ENCODE measurements at places on chromosomes 3 and 15.

DNA sequence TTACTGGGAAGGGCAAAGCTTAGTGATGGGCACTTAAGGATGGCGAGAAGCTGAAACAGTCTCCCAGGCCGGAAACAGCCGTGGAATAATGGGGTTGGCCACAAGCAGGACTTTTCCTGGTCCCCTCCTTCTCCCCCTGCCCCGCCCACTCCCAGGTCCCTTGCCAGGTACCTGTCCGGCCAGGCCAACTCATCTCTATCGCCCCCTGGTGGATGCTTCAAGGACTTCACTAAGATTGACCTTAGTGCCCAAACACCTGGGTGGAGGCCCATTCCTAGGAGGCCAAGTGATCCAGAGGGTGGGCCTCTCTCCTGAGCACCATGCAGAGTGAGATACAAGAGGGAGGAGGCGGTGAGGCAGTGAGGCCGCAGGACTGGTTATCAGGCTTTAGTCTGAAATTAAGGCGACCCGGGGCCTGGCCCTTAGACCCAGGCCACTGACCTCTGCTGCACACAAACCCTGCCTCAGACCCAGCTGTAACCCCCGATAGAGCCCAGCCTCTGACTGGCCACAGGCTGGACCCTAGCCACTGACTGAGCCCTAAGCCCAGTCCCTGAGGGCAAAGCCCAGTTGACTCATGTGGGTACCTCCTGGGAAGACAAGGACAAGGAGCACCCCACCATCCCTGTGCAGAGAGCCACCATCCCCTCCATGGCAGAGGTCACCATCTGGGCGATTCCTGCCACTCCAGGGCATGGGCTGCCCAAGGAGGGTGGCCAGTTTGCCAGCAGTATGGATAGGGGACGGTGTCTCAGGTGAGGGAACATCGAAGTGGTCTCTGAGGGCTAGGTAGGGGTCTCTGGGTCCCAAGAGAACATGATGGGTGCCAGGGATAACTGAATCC lies 37.6 kb downstream of the VIPR1 start:
- DNase-seq = no peak

- no peak for DNase-seq
Observed at GRCh38 chr3:72510247-72510646, 338.0 kb downstream of the SHQ1 start.

- DNase-seq = no peak
Observed at GRCh38 chr3:73687106-73688004, 62.6 kb upstream of the PDZRN3 start.

GRCh38 chr3:134078169-134078831 lies 48.6 kb upstream of the SLCO2A1 start:
- DNase-seq = no peak

GRCh38 chr3:40336101-40336500 lies 26.6 kb downstream of the EIF1B start:
- DNase-seq = no peak

DNA sequence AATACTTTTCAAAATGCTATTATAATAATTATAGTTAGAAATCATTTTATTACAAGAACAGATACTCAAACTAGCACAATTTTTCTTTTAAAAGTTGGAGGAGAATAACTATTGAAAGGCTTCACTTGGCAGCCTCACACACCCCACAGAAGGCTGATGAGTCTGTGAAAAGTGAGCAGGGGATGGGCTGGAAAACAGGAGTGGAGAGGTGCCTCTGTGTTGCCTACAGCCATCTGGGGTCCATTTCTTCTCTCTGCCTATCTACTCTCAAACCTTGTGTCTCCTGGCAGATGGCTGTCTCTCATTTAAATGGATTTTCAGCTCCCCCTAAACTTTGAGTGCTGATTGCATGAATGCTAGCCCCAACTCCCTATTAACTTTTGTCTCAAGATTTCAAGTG lies 230.8 kb downstream of the CLSTN2 start:
- DNase-seq = no peak

GRCh38 chr15:66789029-66790025 lies 87.3 kb downstream of the SMAD6 start:
- no peak for DNase-seq

GRCh38 chr3:101643861-101644613 lies 32.9 kb downstream of the ZBTB11 start:
- DNase-seq = no peak

DNA sequence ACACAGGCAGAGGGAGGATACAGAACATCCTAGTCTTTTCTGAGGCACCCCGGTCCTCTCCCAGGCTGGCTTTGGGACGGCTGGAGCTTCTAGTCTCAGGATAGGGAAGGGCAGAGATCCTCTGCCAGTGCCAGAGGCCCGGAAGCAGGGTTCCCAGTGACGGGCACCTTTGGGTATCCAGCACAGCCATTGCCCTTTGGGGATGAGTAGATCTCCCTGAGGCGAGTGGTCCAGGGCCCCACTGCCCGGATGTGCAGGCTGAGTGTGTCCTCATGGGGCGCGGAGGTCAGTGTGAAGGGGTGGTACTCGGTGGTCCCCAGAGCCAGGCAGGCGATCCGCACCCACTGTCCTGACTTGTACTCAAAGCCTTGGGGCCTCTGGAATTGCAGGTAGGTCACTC lies 18.3 kb downstream of the DUOX2 start:
- no peak for DNase-seq

DNA sequence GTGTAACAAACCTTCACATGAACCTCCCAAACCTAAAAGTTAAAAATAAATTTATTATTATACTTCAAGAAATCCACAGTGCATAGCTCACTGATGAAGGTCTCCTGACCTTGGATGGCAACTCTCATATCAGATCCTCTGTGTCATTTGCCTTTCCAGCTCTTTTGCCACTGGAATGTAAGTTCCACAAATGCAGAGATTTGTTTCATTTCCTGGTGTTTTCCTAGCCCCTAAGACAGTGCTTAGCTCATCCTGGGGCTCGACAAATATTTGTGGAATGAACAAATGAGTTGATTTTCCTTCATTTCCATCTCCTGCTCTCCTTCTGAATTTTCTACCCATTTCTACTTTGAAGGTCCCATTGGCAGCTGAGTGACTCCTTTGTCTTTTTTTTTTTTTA lies 56.0 kb downstream of the FRMD4B start:
- DNase-seq = no peak

- DNase-seq = no peak
Observed at GRCh38 chr3:69299344-69299743, 86.5 kb downstream of the FRMD4B start.

- no peak for DNase-seq
Observed at GRCh38 chr3:69562020-69562419, 176.1 kb upstream of the FRMD4B start.

GRCh38 chr3:14846226-14846880 lies 27.6 kb downstream of the FGD5 start:
- DNase-seq = no peak

GRCh38 chr3:4772171-4772804 lies 206.9 kb upstream of the BHLHE40 start:
- no peak for DNase-seq

- DNase-seq = no peak
Observed at GRCh38 chr15:71433402-71433801, 318.1 kb downstream of the THSD4 start.

DNA sequence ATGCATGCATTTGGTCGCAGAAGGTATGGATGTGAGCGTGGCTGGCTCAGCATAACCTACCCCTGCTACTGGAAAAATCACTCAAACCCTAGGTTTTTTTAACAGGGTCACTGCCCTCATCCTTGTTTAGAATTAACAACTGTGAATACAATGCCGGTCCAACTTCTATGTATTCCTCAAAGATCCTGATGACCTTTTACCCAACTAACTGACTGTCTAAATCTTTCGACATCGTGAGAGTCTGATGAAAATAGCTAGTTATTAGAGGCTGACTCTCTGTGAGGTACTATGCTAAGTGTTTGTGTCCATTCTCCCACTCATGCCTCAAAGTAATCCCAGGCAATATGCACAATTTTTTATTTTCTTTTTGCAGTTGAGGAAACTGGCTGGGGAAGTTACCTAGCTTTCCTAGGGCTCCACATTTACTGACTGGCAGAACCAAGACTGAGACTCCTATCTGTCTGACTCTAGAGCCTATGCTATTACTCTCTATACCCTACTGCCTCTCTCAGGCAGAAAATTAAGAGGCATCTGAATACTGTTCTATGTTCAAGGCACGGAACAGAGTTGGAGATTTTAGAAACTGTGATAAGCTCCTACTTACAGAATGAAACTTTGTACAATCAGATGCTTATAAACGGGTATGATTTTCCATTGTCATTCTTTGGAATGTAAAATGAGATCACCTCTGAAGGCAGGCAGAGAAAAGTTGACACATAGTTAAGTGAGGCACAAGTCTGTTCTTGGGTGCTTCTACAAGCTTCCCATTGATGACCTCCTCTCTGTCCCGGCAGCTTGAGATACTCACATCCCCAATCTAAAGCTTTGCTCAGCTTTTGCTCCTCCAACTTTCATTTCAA lies 56.4 kb downstream of the FILIP1L start:
- no peak for DNase-seq

- no peak for DNase-seq
Observed at GRCh38 chr15:67033571-67034044, 31.8 kb upstream of the SMAD3 start.

GRCh38 chr15:23074684-23075083 lies 35.3 kb upstream of the TUBGCP5 start:
- DNase-seq = no peak

- no peak for DNase-seq
Observed at GRCh38 chr3:144963810-144964209, 992.2 kb downstream of the DIPK2A start.

GRCh38 chr3:43243590-43244587 lies 42.5 kb upstream of the SNRK start:
- no peak for DNase-seq

DNA sequence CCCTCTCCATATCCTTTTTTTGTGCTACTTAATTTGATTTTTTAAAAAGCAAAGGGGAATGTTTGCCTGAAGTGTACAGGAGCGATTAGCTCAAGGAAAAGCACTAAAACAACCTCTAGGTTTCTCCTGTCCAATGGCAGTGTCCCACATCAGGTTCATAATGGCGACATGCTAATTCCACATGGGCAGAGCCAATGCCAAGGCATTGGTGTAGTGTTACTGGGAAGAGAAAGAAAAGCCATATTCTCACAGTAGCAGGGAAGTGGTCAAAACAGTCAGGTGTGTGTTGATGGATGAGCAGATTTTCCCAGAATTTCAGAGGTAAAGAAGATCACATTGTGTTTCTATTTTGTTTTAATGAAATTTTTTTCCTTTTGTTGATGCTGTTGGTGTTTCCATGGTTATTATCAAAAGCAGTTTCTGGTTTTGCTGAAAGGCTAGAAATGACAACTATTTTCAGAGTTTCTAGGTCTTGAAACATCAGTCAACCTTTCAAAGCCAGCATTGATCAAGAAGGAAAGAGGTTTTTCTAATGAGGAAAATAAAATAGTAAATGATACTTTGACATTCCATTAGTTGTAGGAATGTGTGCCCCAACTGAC lies 65.2 kb downstream of the FNDC3B start:
- no peak for DNase-seq

DNA sequence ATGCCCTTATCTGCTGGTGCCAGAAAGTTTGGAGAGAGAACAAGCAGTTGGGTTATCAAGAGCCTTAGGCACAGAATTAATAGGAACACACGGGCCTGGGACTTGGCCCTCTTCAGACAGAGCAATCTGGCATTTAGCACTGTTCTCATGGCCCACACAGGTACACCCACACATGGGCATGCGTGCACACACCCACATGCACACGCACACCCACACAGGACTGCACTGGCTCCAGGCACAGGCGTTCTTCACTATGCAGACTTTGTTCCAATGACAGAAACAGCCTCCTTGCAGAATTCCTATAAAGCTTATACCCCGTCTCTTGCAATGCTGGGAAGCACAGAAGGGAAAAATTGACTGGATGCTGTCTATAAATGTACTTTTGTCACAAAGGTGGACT lies 36.3 kb downstream of the TMEM44 start:
- no peak for DNase-seq

- no peak for DNase-seq
Observed at GRCh38 chr15:88476635-88477060, 9.1 kb downstream of the MRPS11 start.

DNA sequence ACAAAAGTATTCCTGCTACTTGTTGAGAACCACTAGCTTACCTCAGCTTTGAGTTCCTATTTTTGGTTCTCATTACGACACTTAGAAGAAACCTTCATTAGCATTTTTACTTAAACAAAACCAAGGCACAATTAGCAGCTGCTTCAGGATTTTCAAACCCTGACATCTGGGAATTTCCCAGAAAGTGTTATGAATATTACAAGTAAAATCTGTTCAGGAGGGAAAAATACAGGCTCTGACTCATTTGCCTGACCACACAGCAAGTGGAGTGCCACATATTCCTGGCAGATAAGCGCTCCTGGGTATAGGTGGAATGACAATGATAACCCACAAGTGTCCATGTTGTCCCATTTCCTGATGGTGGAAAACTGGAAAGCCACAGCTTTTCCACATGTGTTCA lies 10.3 kb upstream of the RFTN1 start:
- DNase-seq = no peak

DNA sequence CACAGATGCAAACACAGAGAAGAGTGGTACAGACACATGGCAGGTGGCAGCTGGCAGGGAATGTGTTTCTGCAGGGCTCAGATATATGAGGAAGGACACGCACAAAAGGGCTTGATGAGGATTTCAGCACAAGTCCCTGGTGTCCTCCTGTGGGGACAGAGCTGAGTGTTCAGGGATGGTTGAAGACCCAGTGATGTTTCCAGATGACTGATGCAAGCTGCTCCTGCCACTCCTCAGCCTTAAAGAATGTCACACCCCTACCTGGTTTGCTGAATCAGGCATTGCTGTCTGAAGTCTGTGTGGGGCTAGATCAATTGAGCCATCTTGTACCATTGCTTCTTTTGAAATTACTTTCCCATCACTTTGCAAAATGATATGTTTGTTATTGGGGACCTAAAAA lies 40.2 kb downstream of the TNFAIP8L3 start:
- no peak for DNase-seq

GRCh38 chr15:97236140-97236539 lies 724.4 kb upstream of the ARRDC4 start:
- DNase-seq = no peak
